ENCODE measurements at places on chromosomes 5 and 9.

- no peak for DNase-seq
Measured at GRCh38 chr5:3007577-3007976, 256.1 kb upstream of the IRX2 start.

- DNase-seq = no peak
Measured at GRCh38 chr9:85401998-85402397, 339.8 kb downstream of the AGTPBP1 start.

DNA sequence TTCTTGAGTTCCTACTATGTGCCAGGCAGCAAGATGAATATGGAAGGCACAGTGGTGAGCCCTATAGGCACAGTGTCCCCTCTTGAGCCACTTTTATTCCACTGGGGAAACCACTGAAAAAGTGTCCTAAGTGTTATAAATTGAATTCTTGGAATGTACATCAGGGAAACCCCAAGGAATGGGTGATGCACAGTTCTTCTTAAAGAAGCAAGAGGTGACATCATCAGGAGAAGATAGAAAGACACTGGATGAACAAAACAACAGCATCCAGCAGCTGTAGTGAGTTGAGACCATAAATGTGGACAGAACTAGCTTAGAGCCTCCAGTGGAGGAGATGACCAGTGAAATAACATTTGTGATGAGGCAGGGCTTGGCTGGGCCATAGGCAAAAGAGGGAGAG, 199.2 kb upstream of the ANKRD55 start:
- no peak for DNase-seq

GRCh38 chr9:16266648-16267276, 603.7 kb downstream of the BNC2 start:
- DNase-seq = no peak

GRCh38 chr5:3424946-3425345, 170.7 kb upstream of the IRX1 start:
- DNase-seq = no peak

DNA sequence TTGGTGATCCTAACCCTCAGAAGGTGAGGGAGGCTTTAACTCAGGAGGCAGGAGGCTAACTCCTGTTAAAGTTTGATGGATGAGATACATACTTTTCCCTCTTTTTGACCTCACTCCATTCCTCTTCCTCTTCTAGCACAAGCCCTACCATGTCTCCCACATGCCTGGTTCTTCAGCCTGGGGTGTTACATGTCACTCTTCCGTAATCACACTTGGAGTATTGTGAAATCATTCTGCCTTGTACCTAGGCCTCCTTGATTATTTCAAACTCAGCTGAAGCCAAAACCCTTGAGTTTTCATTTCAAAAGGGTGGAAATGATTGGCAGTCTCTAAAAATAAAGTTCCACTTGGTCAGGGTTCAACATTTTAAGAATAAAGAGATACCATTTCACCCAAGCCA, 1.8 kb downstream of the PLAC8L1 start:
- DNase-seq = no peak

- no peak for DNase-seq
Measured at GRCh38 chr5:139458580-139459407, 3.7 kb downstream of the ECSCR start.

GRCh38 chr9:7601739-7602138, 197.8 kb downstream of the DMAC1 start:
- no peak for DNase-seq

DNA sequence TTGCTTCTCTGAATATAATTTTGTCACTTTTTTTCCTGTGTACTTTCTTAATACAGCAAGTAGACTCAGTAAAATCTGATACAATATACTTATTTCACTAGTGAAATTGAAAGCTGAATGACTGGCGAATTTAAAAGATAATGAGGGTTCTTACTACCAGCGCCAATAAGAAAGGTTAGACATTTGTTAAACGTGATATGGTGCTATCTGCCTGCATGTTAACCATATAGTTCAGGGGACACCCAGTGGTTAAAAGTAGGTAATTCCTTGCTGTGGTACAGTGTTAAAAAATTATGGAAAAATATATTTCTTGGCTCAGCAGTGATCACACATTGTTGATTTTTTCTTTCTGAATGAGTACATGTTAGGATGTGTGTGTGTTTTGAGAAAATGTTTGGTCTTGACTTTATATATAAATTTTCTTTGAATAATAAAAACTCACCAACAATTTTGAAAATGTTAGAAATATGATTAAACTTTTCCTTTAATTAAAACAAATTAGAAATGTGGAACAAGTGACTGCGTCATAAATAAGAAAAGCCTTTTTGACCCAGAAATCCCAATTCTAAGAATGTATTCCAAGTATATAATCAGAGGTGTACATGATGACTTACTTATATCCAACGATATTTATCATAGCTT, 25.8 kb downstream of the CAST start:
- no peak for DNase-seq

DNA sequence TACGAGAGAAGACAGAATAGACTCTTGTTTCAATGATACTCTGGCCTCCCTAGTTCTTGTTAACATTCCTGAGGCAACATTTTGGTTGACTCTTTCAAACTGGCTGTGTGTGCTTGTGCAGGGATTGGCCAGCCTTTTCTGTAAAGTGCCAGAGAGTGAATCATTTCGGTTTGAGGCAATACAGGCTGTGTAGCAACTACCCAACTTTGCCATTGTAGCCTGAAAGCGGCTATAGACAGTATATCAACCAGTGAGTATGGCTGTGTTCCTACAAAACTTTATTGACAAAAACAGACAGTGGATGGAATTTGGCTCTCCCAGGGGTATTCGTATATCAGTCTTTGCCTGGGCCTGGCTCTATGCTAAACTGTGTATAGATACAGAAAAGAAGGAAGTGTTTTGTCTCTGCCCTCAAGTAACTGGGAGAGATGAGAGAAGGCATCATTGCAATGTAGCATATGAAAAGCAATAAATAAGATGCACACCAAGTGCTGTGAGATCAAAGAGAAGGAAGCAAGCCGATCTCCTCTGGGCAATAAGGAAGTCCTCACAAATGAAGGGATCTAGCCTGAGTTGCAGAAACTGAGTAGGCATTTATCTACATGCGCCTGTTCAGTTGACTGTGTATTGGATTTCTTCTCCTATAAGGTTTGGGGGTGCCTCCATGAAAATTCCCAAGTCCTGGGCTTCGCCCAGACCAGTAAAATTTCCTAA, 568.0 kb upstream of the KLF4 start:
- DNase-seq = no peak

GRCh38 chr9:13646500-13647021, 367.1 kb upstream of the MPDZ start:
- no peak for DNase-seq

GRCh38 chr9:34579104-34579807, 10.3 kb downstream of the CNTFR start:
- DNase-seq = peak; percentile 30

DNA sequence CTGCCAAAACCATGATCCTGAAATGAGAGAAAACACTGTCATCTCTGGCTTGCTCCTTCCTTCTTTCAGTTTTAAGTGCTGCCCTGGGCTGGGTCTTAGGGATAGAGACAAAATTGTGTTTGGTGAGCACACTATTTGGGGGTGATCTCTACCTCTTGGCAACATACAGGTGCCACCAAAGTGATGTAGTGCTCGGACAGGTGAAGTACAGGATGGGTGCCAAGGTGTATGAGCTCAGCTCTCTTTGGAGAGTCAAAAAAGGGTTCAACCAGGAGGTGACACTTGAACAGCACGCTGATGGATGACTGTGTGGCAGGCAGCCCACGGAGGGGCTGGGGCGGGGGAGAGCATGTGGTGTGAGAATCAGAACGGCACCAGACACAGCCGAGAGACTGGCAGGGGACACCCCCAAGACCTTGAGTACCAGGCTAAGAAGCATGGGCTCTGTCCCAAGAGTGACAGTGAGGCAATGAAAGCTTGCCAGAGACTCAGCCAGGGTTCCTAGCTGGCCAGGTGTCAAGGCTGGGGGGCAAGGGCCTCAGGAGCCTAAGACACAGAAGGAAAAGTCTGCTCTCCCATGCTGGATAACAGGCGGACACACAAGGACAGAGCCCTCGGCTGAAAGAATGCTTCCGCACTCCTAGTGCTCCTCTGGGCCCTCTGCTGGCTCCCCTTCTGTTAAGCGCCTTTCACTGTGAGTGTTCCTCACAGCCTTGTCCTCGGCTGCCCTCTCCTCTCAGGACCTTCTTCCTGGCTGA, 2.5 kb downstream of the NHP2 start:
- DNase-seq = no peak

GRCh38 chr9:92270511-92270910, 23.0 kb downstream of the IARS1 start:
- DNase-seq = no peak

GRCh38 chr5:179612577-179613459, 10.7 kb downstream of the HNRNPH1 start:
- no peak for DNase-seq

- DNase-seq = no peak
Measured at GRCh38 chr9:127035423-127035822, 87.0 kb downstream of the ANGPTL2 start.

DNA sequence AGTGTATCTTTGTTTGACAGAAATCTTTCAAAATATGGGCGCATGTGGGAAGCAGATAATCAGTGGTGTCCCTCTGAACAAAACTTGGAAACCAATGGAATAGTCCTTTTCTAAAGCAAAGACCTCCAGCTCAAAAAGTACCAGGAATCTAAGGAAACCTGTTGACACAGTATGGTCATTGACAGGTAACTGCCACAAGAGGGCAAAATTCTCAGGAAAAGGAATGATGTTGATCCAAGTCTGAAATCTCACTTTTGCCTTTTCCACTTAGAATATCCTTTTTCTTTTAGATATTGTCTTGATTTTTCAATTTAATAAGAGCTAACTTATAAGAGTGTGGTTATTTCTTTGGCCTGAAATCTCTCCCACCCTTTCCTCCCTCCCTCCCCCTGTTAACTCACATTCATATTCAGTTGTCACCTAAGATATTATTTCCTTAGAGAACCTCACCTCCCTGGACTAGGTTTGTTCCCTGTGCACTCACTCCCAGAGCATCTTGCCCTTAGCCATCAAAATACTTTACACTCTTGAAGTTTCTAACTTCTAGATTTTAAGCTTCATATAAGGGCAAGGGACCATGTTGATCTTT, 59.0 kb upstream of the BARX1 start:
- DNase-seq = no peak

DNA sequence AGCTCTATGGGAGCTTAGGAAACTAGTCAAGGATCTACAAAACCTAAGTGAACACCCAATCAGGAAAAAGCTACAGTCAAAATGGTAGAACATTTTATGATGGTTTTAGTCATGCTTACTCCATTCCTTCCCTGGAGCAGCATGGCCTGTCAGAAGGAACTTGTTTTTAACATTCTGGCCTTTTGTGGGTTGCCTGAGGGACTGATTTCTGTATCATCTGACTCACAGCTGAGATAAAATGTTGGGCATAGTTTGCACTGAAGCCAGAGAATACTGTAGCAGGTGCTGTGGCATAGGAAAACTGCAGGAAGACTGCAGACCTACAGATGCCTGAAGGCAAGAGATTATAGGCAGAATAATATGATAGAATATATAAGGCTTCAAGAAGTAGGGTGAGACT, 719.6 kb upstream of the GRAMD2B start:
- no peak for DNase-seq

GRCh38 chr5:87588316-87588715, 175.6 kb upstream of the CCNH start:
- DNase-seq = no peak

GRCh38 chr9:87122947-87123685, 175.8 kb upstream of the GAS1 start:
- no peak for DNase-seq

DNA sequence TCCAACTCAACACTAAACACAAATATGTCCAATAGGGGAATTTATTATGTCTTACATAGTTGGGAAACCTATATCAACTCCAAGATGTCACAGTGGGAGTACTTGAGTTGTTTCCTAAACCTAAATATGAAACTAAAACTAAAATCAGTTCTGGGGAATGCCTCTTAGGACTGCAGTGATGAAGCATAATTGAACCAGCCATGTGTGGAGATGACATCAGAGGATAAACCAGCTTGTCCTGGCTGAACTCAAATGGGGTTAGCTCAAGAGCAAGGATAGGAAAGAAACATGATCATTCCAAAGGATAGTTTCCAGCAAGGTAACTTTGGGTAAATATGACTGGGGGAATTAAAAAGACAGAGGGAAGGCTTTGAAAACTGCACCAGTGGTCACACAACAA, 88.9 kb upstream of the PLPPR1 start:
- no peak for DNase-seq

DNA sequence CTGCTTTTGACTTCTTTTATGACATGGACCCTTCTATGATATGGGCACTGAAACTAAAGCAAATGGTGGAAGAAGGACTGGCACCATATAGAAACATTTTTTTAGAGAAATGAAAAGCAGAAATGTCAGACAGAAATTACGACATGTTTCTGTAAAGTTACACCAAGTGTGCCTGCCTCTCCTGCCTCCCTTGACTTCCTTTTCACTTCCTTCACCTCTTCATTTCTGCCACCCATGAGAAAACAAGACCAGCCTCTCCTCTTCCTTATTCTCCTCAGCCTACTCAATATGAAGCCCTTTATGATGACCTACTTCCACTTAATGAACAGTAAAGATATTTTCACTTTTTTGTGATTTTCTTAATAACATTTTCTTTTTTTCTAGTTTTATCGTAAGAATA, 44.5 kb downstream of the ERCC6L2 start:
- DNase-seq = no peak

GRCh38 chr5:164360589-164360988, 855.2 kb downstream of the MAT2B start:
- DNase-seq = no peak

GRCh38 chr5:99004960-99005359, 76.2 kb upstream of the CHD1 start:
- no peak for DNase-seq
